ENCODE measurements at places on chromosomes 1 and 21.

GRCh38 chr1:202791077-202791747 lies 17.0 kb downstream of the KDM5B start:
- no peak for DNase-seq

DNA sequence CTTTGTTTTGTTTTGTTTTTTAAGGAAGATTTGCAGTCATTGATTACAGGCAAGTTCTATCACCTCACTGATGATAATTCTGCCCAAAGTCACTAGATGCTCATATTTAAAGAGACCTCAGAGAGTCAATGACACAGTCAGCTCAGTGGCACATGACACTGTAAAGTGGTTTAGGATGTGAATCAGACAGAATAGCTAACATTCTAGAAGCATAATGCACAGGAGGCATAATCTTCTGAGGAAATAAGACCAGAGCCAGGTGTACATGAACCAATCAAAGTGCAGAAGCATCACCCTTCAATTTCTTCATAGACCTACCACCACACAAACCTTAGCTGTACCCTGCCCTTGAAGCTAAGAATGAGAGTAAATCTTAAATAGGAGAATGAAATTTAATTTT lies 268.5 kb downstream of the BRINP2 start:
- DNase-seq: no peak

DNA sequence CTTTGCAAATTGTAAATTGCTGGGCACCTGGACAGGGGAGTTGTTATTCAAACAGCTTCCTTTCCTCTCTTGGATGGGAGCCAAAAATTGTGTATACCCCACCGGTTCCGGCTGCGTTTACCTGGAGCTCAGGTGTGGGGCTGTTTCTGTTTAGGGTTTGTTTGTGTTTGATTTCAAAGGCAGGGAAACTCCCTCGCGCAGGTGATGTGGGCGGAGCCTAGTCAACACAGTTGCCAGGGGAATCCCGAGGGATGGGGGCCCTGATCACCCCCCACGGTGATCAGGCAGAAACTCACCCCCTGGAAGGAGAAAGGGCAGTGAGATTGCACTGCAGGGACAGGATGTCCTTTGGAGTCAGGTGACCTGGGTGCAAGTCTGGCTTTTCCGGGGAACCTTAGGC lies 28.3 kb downstream of the CDCP2 start:
- no peak for DNase-seq

GRCh38 chr1:46802081-46802480 lies 3.2 kb downstream of the CYP4B1 start:
- DNase-seq: no peak

DNA sequence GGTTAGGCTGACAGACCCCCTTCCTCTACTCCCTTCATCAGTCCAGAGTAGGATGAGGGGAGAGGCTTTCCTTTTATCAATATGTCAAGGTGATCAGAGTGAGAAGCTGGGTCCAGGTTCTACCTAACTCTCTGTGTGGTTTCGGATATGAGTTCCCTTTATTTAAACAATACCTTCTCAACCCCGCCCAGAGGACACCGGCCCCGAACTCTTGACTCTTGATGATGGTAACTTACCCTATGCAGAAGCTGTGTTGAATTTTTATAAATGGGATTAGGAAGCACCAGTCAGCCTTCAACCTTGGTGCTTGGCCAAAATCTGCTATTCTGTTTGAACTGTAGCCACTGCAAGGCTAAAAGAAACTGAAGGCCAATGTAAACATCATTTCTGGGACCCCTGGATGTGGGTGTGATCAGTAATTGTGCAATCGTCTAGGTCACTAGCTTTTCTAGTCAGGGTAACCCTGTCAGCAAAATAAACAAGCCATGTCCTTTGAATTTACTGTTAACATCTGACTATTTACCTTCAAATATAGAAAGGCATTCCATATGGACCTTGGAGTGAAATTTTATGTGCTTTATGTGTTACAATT lies 398.3 kb downstream of the SEC16B start:
- no peak for DNase-seq

- DNase-seq: no peak
These were observed at the start of gene TMOD4 for GRCh38 chr1:151175863-151176262. Gene TMOD4 (minus strand): TSS chr1:151175981. CDS start chr1:151174875, 1,106 bp downstream.

DNA sequence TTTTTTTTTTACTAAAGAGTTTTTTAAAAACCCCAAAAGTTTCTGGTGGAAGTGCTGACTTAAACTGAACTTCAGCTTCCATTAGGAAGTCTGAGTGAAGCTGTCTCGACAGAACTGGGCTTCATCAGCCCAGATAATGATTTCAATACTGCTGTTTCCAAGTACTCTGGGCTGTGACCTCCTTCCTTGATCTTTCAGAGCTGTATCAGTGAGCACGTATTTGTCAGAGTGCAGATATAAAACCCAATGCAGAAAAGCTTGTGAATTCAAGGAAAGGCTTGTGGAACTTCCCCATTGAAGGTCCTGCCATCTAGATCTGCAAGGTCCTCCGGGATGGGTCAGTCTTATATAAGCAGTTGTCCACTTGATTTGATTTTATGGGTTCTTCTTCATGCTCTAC lies 50.1 kb upstream of the RGS21 start:
- DNase-seq: no peak

- DNase-seq: no peak
These were observed 58.8 kb upstream of the TBX15 start for GRCh38 chr1:119046785-119047438.

DNA sequence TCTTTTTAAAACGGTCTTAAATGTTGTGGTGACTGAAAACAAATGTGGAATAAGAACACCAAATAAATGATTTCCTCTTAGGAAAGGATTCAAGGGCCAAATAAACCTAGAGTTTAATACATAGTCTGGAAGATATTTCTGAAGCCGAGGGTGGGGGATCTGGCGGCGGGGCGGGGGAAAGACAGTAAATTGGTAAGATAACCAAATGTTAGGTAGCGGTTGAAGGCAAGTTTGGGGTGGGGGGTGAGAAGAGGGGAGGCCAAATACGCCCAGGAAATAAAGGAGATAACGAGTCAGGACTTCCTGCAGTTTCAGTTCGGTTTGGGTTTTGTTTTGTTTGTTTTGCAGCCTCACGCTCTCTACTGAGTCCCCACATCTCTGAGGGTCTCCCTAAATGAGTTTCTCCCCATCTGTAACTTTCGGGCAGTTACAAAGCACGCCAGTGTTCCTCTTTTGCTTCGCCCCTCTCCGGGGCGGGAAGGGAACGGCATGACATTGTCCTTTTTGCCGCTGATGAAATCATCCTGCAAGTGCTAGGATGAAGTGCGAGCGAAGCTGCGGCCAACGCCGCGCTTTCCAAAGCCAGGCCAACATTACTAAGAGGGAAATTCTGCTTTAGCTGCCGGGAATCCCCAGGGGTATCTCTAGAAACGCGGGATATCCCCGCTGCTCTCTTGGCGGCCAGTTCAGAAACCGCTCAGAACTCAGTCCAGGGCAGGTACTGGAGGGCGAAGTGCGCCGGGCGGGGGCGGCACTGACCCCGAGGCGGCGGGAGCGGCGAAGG lies 844 bp downstream of the NIBAN1 start:
- peak; percentile 63 for DNase-seq

DNA sequence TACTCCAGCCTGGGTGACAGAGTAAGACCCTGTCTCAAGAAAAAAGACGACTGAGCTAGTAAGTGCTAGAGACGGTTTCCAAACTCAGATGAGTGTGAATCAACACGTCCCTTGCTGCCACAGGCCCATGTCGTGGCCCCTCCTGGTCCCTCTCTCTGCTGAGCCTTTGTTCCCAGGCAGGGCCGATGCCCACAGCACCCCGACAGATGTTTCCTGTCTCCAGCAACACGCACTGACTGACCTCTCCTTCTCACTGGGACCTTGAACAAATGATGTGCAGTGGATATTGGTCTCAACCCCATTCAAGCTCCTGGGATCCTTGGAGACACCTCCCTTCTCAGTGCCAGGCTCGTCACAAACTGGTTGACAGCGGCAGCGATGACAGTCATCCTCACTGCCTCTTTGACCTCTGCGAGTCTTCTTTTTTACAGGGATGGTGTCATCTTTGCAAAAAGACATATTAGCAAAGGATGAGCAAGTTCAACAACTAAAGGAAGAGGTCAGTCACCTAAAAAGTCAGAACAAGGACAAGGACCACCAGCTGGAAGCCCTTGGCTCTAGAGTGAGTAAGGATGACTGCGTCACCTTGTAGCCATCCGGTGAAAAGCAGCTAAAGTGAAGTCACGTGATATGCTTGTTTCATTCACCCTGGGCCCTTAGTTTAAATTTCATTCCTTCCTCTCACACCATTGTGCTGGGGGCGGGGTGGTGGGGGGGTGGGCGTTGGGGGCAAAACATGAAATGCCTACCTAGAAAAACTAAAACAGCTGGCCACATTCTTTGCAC lies 65.8 kb downstream of the FHAD1 start:
- no peak for DNase-seq

GRCh38 chr1:174297351-174297750 lies 138.0 kb downstream of the RABGAP1L start:
- no peak for DNase-seq

DNA sequence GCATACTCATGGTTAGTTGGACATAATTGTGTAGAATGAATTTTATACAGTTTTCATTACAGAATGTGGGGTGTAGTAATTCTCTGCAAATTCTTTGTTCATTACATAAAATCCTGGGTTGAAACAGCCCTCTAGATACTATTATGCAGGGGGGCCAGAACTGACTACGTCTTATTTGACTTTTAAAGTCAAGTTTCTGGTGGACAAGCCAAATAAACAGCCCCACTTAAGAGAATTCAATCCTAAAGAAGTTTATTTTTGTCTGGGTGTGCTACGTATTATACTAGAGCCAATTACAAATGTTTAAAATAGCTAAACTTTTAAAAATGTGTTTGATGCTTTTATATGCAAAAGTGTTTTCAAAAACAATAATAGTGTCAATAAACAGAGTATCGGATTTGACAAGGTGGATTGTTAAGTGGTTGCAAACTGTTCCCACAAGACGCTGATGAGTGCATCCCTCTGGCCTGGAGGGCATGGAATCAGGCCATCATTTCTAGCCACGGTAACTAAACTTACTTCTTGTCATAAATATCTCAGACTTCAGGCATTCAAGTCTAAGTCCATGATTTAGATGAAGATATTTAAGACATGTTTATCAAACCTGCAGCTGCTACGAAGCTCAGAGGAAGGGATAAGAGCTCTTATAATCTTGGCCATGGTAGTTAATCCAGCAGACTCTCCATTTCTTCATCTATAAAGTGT lies 646.3 kb downstream of the KIF26B start:
- no peak for DNase-seq

GRCh38 chr1:224632381-224632871 lies 16.3 kb downstream of the CNIH3 start:
- no peak for DNase-seq

DNA sequence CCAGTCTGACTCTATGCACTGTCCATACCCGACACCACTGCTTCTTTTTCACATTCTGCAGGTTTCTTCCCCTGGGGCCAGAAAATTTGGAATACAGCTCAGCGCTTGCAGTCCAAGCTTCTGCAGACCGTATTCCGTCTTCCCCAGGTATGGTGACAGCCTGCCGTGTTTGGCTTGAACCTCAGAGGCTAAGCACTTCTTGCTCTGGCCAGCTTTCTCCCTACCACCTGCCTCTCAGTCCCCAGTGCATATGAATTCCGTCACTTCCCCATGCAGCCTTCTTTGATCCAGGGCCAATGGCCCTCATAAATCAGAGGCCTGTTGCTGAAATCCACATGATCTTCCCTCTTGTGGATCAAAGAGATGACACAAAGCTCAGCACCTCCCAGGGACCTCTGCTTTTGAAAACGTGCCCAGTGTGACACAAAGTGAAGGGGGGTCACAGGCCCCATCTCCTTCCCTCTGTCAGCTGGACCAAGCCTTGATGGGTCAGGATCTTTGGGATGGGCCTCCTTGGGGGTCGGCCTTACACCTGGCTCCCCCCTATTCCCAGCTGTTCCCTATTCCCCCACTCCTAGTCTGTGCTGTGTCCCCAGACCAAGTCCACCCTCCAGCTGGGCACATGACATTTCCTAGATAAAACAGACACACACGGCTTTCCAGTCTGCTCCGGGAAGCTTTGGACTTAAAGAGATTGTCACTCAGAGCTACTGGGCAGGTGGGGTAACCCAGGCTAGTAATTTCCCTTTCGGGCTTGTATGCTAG lies 66.6 kb downstream of the HMGB4 start:
- no peak for DNase-seq

DNA sequence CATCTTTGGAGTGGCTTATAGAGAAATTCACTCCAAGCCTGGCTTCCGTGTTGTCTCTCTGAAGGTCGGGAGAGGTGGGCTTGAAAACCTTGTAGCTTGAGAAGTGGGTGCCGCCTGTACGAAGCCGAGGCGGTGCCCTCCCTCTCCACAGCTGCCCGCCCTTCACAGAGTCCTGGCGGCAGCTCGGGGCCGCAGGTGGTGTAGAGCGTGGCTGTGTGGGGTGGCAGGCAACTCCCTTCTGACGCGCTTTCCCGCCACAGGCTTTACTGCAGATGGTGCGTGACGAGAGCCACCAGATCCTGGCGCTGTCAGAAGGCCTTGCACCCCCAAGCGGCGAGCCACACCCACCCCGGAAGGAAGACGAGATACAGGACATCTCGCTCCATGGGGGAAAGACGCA lies 33.1 kb upstream of the DIP2A start:
- DNase-seq: peak; percentile 69

DNA sequence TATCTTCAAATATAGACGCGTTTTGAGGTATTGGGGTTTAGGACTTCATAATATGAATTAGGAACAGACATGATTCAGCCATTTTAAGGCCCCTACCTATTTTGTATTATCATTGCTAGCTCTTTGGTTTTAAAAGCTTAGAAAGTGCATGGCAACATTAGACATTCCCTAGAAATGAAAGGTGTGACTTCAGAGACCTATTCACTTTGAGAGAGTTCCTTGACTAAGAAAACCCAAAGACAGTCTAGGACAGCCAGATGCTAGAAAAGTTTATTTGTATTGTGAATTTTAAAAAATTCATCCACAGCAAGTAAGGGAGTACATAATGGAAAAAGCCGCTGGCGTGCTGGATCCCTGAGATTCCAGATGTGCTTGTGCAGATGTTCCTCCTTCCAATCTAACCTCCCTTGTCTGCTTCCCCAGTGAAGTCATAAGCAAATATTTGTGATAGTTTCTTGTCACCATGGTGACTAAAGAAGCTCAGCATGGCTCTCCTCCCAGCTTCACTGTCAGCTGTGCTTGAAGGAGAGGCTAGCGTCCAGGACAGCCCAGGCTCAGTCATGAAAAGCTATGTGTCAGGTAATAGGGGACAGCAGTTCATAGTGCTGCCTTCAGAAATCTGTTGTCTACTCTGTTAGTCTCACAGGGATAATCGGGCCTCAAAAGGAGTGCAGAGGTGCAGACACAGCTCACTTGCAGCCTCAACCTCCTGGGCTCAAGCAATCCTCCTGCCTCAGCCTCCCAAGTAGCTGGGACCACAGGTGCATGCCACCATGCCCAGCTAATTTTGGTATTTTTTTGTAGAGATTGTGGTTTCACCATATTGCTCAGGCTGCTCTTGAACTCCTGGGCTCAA lies 34.8 kb downstream of the KPNA6 start:
- no peak for DNase-seq

- DNase-seq: no peak
These were observed 171.4 kb downstream of the TGFB2 start for GRCh38 chr1:218516526-218516925.
